Islet precursor cell (in vitro differentiated cells): ENCODE measurements at places on chromosomes 12 and 14.

DNA sequence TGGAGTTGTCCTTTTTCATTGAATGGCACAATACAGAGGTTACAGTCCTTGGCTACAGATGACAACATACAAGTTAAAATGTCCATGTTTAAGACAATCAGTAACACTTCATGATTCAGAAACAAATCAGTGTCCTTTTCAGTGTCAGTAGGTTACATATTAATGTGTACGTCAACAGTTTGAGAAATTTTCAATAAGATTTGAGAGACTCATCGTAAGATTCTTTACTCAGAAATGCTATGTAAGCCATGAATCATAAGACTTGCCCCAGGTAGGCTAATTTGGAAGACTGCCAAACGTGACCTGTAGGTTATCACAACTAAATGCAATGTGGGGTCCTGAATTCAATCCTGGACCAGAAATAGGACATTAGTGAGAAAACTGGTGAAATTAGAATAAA lies 3.5 kb downstream of the RDH12 start:
- DNase-seq, result no peak

- DNase-seq, result peak; percentile 66
Observed at GRCh38 chr14:74238974-74239847, at the start of gene VSX2. VSX2 (plus strand) TSS chr14:74239449; CDS start chr14:74239562, 113 bp downstream.

- peak; percentile 66 for DNase-seq
Observed at GRCh38 chr12:79082595-79082994, 218.0 kb downstream of the SYT1 start.

- DNase-seq, result no peak
Observed at GRCh38 chr14:49966971-49967630, 74.2 kb downstream of the ARF6 start.

GRCh38 chr12:51160814-51161459 lies 12.0 kb downstream of the TFCP2 start:
- DNase-seq, result no peak

GRCh38 chr14:40981247-40981646 lies 625.4 kb upstream of the LRFN5 start:
- DNase-seq, result no peak

GRCh38 chr14:36521598-36522345 lies 1.7 kb upstream of the NKX2-1 start:
- DNase-seq, result no peak

DNA sequence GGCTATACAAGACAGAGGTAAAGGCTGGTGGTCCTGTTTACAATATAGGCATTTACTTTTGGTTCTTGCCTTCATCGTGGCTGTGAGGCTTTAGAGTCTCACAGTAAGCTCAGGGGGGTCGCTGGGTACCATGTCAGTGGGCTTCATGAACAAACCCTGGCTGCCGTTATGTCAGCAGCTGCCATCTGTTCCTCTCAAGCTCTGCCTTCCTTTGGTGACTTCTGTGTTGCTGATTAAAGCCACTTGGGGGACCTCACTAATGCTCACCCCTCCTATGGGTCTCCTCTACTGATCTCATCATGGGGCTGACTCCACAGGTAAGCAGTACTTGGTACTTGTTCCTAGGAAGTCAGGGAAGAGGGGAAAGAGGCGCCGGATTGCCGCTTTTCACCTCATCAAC lies 268.7 kb downstream of the TTC6 start:
- no peak for DNase-seq

DNA sequence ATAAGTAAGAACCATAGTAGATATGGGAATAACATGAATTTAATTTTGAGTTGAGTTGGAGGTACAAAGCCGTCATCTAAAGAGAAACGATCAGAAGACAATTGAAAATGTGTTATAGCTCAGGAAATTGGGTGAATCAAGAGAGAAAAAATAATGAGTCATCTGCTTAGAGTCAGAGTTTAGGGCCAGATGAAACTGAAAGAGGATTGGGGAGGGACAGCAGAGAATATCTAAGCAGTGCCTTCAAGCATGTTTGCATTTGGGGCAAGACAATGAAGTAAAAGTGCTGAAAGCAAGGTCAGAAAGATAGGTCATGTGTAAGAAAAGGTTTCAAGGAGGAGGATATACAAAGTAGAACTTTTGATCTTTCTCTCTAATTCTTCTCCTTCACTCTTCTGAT lies 49.4 kb downstream of the SLC15A5 start:
- no peak for DNase-seq

- DNase-seq, result peak; percentile 99
Observed at GRCh38 chr12:120116792-120117651, 469 bp upstream of the RAB35 start.

DNA sequence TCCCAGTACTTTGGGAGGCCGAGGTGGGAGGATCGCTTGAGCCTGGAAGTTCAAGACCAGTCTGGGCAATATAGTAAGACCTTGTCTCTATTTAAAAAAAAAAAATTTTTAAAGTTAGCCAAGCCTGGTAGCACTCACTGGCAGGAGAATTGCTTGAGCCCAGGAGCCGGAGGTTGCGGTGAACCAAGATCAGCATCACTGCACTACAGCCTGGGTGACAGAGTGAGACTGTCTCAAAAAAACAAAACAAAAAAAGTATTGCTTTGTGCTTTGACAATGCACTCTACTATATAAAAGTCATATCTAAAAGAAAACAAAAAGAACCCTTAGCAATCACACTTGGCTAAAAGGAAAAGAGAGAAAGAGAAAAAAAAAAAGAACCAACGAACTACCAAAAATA lies 26.8 kb downstream of the GNPTAB start:
- DNase-seq, result no peak

- DNase-seq, result no peak
Observed at GRCh38 chr12:97555547-97556187, 93.1 kb downstream of the RMST start.
